Mesothelial cell of epicardium (in vitro differentiated cells): ENCODE measurements at places on chromosomes 7 and 10. TPM values are rescaled to one million over a fixed set of nuclear protein-coding genes. Genes with fewer than 3 reads are reported as not detected.

DNA sequence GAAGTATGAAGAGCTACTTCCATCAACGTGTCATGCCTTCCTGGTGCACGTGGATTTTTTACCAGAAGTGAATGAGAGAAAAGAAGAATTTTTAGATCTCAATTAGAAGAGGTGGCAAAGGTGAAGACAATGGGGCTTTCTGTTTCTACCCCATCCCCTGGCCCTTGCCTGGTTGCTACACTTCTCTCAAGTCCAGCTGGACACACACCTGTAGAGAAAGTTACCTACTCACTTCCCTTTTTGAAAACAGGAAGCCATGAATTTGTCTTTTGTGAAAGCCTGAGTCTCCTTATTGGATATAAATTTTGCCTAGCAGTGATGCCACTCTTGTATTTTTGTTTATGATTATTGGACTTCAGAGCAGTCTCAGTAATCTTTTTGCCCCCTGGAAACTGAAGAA is 142.9 kb upstream of the AKR1E2 start:
- no peaks in the 10 kb centered on the region for H3K27me3 ChIP-seq
- no peaks in the 10 kb centered on the region for H3K36me3 ChIP-seq
- no peak overlapping the region for H3K4me3 ChIP-seq
- no peak for DNase-seq
- no peak overlapping the region for H3K27ac ChIP-seq

GRCh38 chr10:15719899-15720634 is at the start of gene ITGA8:
Gene ITGA8, minus strand, starts transcription at chr10:15719922. Its CDS starts 151 bp downstream, at chr10:15719771.
- peak within 1 kb of the TSS; percentile 92 for H3K4me3 ChIP-seq
- peak; percentile 43 for DNase-seq
- H3K27ac ChIP-seq = peak within 1 kb of the TSS; percentile 86
- H3K4me1 ChIP-seq = peaks cover 21% of the 10 kb centered on the region
- peaks cover 55% of the 10 kb centered on the region for H3K27me3 ChIP-seq
- no peaks in the 10 kb centered on the region for H3K36me3 ChIP-seq

DNA sequence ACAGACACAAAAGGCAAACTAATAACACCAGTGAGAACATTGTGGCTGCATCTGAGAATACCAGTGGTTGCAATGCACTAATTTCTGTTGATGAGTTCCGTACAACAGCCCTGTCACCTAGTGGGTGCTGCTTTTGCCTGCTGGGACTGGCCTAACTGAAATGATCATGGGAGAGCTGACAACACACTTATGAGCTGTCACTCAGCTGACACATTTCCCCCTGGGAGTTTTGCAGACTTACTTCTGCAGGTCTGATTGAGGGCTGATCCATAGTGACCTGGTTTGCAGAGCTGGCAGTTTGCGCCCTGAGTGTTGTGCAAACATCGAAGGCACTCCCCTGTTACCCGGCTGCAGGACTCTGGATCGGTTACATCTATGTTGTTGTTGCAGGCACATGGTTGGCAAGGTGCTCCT is 60.6 kb upstream of the LAMB1 start:
- H3K36me3 ChIP-seq = no peaks in the 10 kb centered on the region
- H3K27ac ChIP-seq = no peak overlapping the region
- H3K27me3 ChIP-seq = no peaks in the 10 kb centered on the region
- DNase-seq = no peak
- no peak overlapping the region for H3K4me3 ChIP-seq

GRCh38 chr7:28813243-28813962 is 144.7 kb downstream of the TRIL start:
- H3K4me1 ChIP-seq = peaks cover 2% of the 10 kb centered on the region
- no peak for DNase-seq
- no peak overlapping the region for H3K27ac ChIP-seq

DNA sequence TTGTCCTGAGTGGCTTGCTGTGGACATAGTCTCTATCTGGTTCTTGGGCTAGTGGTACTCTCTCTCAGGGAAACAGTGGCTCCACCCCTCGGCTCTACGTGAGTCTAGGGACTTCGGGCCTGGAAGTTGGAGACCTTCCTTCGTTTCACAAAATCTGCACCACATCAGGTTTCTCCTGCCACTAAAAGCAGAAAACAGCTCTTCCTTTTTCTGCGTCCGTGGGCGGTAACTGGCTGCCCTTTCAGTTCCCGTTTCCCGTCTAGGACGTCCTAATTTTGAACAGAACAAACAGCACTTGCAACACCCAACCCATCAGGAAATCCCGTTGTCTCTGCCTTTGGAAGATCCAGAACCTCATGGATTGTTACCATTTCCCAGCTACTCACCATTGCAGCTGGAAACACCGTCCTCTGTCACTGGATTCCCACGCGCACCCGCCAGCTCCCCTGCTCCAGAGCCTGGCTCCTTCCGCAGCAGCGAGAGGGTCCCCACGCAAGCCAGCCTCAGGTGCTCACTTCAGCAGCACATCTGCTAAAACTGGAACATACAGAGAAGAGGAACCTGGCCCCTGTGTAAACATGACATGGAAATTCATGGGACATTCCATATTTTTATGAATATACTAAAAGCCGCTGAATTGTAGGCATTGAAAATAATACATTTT is 311.4 kb upstream of the AKR1E2 start:
- no peaks in the 10 kb centered on the region for H3K36me3 ChIP-seq
- DNase-seq = no peak
- no peak overlapping the region for H3K27ac ChIP-seq
- H3K4me3 ChIP-seq = no peak overlapping the region

- H3K4me3 ChIP-seq = no peak overlapping the region
- H3K4me1 ChIP-seq = no peaks in the 10 kb centered on the region
- peaks cover 13% of the 10 kb centered on the region for H3K27me3 ChIP-seq
- DNase-seq = no peak
These were observed 32.5 kb upstream of the GPR158 start for GRCh38 chr10:25142116-25142864.

GRCh38 chr10:126583552-126584200 is 86.8 kb downstream of the C10orf90 start:
- H3K4me1 ChIP-seq = no peaks in the 10 kb centered on the region
- H3K36me3 ChIP-seq = no peaks in the 10 kb centered on the region
- peaks cover 59% of the 10 kb centered on the region for H3K27me3 ChIP-seq
- H3K27ac ChIP-seq = no peak overlapping the region
- no peak for DNase-seq

DNA sequence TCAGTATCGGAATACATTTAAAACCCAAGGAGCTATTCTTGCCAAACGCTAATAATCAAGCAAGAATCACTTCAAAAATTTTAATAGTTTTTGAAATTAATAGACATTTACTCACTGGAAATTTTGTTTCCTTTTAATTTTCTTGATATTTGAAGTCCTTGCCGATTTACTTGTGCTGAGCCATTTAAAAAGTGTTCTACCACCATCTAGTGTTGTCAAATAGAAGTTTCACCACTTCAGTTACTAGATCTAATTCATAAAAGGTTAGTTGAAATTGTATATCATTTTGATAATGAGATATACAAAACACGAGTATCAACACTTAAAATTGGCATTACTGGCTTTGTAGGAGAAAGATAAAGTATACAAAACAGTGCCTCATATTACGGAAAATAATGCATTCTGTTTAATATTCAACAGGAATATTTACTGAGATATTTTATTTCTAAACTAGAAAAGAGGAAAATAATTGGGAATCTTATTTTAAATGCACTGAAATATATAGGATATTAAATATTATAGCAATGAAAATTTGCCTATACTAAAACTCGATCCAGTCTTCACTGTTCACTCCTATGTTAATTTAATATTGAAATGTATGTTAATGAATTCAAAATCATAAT is 664.8 kb upstream of the SEMA3D start:
- H3K27me3 ChIP-seq = no peaks in the 10 kb centered on the region
- no peak overlapping the region for H3K27ac ChIP-seq
- no peak for DNase-seq
- peaks cover 16% of the 10 kb centered on the region for H3K4me1 ChIP-seq
- H3K36me3 ChIP-seq = no peaks in the 10 kb centered on the region
- H3K4me3 ChIP-seq = no peak overlapping the region

DNA sequence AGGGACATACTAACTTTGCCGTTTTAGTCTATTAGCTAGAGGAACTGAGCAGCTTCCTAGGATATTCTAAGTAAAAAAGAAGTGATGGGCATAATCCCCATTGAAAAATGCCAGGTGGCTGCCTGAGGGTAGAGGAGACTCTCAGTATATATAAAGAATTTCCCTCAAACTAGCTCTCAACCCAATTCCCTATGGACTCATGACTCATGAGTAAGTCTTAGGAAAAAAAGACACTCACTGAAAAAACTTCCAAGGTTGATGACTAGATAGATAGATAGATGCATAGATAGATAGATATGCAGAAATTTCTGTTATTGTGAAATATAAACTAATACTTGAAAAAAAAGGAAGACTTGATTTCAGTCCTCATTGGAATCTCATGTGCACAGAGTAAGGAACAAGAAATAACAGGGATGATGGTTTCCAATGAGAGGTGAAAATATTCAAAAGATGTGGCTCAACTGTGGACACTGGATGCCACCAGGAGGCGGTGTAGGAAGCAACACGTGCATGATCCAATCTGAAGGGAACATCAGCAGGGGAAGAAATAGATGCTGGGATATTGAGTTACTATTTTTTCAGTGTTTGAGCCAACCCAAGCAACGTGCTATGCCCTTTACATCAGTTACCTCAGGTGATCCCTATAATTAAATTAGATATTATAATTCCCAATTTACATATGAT is 711.0 kb upstream of the LRRTM3 start:
- H3K36me3 ChIP-seq = no peaks in the 10 kb centered on the region
- no peaks in the 10 kb centered on the region for H3K27me3 ChIP-seq
- no peak for DNase-seq
- H3K4me3 ChIP-seq = no peak overlapping the region

DNA sequence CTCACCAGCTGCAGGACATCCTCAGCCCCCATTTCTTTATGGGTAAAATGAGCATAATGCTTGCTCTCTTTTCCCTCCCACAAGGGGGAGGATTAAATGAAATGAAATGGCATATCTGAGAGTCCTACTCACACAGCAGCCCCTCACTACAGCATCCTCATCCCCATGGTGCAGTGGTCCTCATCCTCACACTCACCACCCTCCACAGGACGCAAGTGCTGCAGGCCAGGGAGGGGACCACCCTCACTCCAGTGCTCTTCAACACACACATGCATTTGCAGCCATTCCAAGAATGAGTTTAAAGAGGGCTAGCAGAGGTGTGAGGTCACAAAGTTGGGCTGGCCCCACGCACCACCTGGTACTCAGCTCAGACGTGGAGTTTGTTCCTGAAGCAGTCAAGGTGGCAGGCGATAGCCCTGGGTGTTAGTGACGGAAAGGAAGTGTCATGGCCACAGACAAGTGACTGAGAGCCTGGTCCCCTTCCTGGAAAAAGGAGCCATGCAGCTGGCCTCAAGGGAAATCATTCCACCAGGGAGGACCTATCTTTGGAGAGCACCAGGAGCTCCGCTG is 234.0 kb downstream of the TNS3 start:
- H3K27me3 ChIP-seq = no peaks in the 10 kb centered on the region
- no peak for DNase-seq
- H3K4me3 ChIP-seq = no peak overlapping the region
- peaks cover 13% of the 10 kb centered on the region for H3K4me1 ChIP-seq

- peaks cover 11% of the 10 kb centered on the region for H3K4me1 ChIP-seq
- H3K4me3 ChIP-seq = no peak overlapping the region
- DNase-seq = no peak
- H3K27me3 ChIP-seq = no peaks in the 10 kb centered on the region
These were observed 296.1 kb downstream of the CDK14 start for GRCh38 chr7:90892213-90892612.

DNA sequence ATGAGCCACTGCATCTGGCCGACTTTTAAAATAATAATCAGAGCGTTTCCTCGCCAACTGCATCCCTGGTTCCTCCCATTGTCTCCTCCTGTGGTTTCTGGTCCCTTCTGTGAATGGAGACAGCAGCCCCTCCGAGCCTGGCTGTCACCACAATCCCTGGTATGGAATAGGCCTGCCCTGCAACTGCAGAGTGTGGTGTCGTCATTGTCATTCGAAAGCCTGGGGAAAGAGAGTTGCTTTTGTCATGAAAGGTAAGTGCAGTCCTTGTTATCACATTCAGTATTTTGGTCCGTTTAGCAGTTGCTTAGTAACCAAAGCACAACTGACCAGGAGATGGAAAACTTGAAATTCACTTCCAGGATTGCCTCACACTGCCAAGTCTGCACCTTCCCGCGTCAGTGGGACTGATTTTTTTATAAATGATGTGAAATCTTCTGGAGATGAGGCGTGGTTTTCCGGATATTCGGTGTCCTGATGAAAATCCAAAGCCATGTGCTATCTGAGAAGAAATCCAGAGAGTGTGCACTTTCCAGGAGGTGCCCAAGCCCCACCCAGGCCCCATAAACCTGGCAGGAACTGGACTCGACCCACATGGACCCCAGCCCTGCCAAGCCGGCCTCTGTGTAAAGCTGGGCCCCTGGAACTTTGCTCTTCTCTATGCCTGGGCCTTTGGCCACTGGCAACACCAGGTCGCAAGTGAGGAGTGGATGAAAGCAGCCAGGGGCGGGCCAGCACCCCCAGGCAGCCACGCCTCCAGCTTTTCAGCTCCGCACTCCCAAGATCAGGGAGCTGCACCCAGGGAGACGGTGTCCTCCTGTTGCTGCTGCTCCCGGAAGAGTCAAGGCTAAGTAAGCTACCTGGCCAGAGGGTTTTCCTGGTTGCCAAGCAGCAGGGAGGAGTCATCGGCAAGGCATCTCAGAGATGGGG is 133.7 kb upstream of the SH2B2 start:
- DNase-seq = no peak
- peaks cover 29% of the 10 kb centered on the region for H3K4me1 ChIP-seq
- no peaks in the 10 kb centered on the region for H3K27me3 ChIP-seq
- peaks cover 15% of the 10 kb centered on the region for H3K36me3 ChIP-seq
- H3K4me3 ChIP-seq = no peak overlapping the region
- peak overlapping the region; percentile 96 for H3K27ac ChIP-seq

- DNase-seq = no peak
- no peaks in the 10 kb centered on the region for H3K36me3 ChIP-seq
- H3K4me1 ChIP-seq = peaks cover 16% of the 10 kb centered on the region
- no peaks in the 10 kb centered on the region for H3K27me3 ChIP-seq
These were observed 276.9 kb downstream of the RPS24 start for GRCh38 chr10:78310481-78311080.

GRCh38 chr7:125357676-125358455 is 428.2 kb upstream of the POT1 start:
- no peak overlapping the region for H3K4me3 ChIP-seq
- DNase-seq = no peak
- H3K27ac ChIP-seq = no peak overlapping the region
- H3K36me3 ChIP-seq = no peaks in the 10 kb centered on the region
- H3K4me1 ChIP-seq = no peaks in the 10 kb centered on the region

- DNase-seq = no peak
- peak overlapping the region; percentile 75 for H3K27ac ChIP-seq
- peaks cover 8% of the 10 kb centered on the region for H3K4me1 ChIP-seq
- H3K4me3 ChIP-seq = peak overlapping the region; percentile 77
These were observed 740 bp downstream of the GALNT11 start for GRCh38 chr7:152025937-152026890.

GRCh38 chr7:80809545-80809944 is 109.3 kb downstream of the SEMA3C start:
- no peak for DNase-seq
- H3K4me3 ChIP-seq = no peak overlapping the region
- peaks cover 18% of the 10 kb centered on the region for H3K4me1 ChIP-seq
- no peaks in the 10 kb centered on the region for H3K27me3 ChIP-seq
- peaks cover 44% of the 10 kb centered on the region for H3K36me3 ChIP-seq
- no peak overlapping the region for H3K27ac ChIP-seq

GRCh38 chr7:140159497-140159896 is 17.3 kb downstream of the KDM7A start:
- no peak overlapping the region for H3K4me3 ChIP-seq
- DNase-seq = no peak
- no peak overlapping the region for H3K27ac ChIP-seq
- no peaks in the 10 kb centered on the region for H3K27me3 ChIP-seq
- peaks cover 11% of the 10 kb centered on the region for H3K4me1 ChIP-seq

The IRF5 gene
- total RNA-seq = 0.51 to 0.90 TPM (median 0.56 TPM) in 3 replicates

The NPFFR1 gene
- total RNA-seq = 0.11 to 0.14 TPM (median 0.13 TPM) in 3 replicates

The CALML5 gene
- 0.42 TPM in 1 of 3 replicates, not detected in the others for total RNA-seq

The HACD1 gene
- total RNA-seq = 10.9 to 14.7 TPM (median 13.6 TPM) in 3 replicates

The FRG2B gene
- total RNA-seq = not detected in 3 replicates

The RELN gene
- 7.3 to 9.7 TPM (median 8.6 TPM) in 3 replicates for total RNA-seq
